ENCODE measurements at places on chromosomes 1 and 21.
A peak's percentile ranks its signal among the peaks of the same experiment; 100 is the strongest.

DNA sequence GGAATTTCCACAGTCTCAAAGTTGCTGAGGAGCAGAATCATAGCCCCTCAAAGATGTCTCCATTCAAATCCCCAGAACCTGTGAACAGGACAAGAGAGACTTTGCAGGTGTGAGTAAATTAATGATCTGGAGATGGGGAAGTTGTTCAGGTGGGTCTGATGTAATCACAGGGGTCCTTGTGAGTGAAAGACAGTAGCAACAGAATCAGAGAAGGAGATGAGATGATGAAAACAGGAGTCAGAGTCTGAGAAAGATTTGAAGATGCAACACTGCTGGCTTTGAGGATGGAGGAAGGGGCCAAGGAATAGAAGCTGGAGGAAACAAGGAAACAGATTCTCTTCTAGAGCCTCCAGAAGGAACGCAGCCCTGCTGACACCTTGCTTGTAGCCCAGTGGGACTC lies 81.5 kb downstream of the SELENOF start:
- no peak for DNase-seq

- DNase-seq = no peak
Measured at GRCh38 chr1:245464290-245464689, 309.5 kb downstream of the KIF26B start.

GRCh38 chr1:91160363-91161075 lies 138.7 kb upstream of the ZNF644 start:
- DNase-seq = no peak

GRCh38 chr1:91759076-91759475 lies 126.9 kb downstream of the TGFBR3 start:
- no peak for DNase-seq

- DNase-seq = peak; percentile 80
Measured at GRCh38 chr1:151972542-151973248, 21.0 kb downstream of the S100A10 start.

GRCh38 chr1:87333692-87334347 lies 5.1 kb downstream of the LMO4 start:
- DNase-seq = no peak

GRCh38 chr1:53112861-53113260 lies 29.6 kb downstream of the SLC1A7 start:
- DNase-seq = no peak

DNA sequence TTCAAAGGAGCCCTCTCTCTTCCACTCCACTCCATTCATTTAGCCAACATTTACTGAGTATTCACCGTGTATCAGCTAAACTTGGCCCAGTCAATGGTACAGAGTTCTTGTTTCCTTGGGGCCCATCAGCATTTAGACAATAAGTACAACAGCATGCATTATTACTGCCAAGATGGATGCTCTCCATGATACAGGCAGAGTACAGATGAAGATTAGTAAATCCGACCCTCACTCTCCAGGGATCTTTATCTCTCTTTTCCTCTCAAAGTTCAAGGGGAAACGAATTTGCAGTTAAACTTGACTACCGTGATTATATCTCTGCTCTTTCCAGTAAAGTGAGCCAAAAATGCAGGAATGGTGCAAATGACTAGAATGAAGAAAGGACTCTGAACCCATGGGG lies 184.6 kb upstream of the DUSP10 start:
- DNase-seq = no peak

DNA sequence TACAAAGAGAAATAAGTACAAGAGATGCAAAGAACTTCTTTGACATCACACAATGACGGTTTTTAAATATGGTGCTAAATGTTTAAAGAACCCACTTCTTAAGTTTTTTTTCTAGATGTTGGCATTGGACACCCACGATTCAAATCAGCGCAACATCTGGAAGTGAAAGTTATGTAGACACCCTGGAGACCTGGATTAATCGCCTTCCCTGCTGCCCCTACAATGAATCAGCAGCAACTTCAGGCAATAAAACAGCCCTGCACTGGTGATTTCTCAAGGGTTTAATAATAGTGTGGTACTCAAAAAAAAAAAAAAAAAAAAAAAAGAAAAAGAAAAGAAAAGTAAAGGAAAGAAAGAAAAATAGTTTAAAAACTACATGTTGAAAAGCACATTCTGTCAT lies 248.3 kb downstream of the NUF2 start:
- no peak for DNase-seq

DNA sequence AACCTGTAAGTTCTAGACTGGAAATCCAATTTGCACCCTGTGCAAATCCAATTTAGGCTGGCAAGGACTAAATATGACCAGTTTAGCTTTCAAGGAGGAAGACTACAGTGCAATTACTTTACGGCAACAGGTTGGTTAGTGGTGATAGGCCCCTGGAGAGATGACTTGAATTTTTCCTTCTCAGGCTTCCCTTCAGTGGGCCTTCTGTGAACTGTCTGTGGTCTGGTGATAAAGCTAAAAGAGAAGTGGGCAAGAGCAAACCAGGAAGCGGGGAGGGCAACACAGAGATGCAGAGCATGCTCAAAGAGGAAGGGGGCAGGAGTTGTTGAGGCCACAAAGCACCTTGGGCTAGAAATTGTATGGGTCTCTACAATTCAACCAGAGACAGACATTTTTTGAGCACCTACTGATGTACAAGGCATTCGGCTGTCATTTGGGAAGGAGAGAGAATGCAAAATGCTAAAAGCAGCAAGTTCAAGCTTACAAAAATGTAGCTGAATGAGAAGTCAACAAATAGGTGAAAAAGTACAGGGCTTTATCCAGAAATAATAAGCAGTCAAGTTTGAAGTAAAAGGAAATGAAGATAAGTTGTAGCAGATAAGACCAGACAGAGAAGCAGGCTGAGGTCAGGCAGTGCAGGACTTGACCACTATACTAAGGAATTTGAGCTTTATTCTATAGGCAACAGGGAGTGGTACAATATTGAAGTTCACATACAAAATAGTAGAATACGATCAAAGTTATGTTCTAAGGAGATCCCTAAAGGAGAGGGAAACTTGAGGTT lies 23.9 kb downstream of the INPP5B start:
- no peak for DNase-seq

DNA sequence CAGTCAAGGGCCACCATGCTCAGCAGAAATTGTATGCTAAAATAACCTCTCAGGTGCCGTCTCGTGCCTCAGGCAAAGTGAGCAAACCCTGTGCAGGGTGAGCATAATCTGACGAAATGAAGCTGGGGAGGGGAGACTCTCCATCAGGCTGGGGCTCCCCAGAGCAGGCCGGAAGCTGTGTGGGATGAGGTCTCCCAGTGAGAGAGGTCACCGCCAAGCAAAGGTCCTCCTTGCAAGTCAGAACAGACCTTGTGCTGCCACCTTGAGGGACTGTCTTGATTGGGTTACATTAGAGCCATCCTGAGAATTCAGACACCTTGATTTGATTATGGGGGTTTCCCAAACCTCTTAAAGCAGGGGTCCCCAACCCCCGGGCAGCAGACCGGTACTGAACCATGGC lies 64.2 kb downstream of the ZNF684 start:
- DNase-seq = no peak

- no peak for DNase-seq
Measured at GRCh38 chr1:245260110-245260882, 105.5 kb downstream of the KIF26B start.

- DNase-seq = no peak
Measured at GRCh38 chr1:31183126-31183525, 56.6 kb downstream of the NKAIN1 start.

DNA sequence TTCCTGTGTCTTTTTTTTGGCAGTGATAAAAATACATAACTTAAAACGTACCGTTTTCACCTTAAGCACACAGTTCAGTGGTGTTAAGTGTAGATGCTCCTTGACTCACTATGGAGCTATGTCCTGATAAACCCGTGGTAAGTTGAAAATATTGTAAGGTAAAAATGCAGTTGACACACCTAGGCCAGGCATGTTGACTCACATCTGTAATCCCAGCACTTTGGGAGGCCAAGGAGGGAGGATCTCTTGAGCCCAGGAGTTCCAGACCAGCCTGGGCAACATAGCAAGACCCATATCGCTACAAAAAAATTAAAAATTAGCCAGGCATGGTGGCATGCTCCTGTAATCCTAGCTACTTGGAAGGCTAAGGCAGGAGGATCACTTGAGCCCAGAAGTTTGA lies 73.6 kb upstream of the COG2 start:
- DNase-seq = no peak

- no peak for DNase-seq
Measured at GRCh38 chr1:3518256-3518655, 63.8 kb downstream of the ARHGEF16 start.

GRCh38 chr1:7993593-7994479 lies 32.3 kb downstream of the ERRFI1 start:
- DNase-seq = no peak

GRCh38 chr1:165992533-165992932 lies 165.1 kb downstream of the UCK2 start:
- DNase-seq = no peak
